ENCODE measurements at places on chromosomes 1 and 21.
A peak's percentile ranks its signal among the peaks of the same experiment; 100 is the strongest.

GRCh38 chr1:39104158-39105060 is 78.3 kb downstream of the NDUFS5 start:
- DNase-seq: no peak

- no peak for DNase-seq
Observed at GRCh38 chr1:183674886-183675285, 21.8 kb upstream of the APOBEC4 start.

DNA sequence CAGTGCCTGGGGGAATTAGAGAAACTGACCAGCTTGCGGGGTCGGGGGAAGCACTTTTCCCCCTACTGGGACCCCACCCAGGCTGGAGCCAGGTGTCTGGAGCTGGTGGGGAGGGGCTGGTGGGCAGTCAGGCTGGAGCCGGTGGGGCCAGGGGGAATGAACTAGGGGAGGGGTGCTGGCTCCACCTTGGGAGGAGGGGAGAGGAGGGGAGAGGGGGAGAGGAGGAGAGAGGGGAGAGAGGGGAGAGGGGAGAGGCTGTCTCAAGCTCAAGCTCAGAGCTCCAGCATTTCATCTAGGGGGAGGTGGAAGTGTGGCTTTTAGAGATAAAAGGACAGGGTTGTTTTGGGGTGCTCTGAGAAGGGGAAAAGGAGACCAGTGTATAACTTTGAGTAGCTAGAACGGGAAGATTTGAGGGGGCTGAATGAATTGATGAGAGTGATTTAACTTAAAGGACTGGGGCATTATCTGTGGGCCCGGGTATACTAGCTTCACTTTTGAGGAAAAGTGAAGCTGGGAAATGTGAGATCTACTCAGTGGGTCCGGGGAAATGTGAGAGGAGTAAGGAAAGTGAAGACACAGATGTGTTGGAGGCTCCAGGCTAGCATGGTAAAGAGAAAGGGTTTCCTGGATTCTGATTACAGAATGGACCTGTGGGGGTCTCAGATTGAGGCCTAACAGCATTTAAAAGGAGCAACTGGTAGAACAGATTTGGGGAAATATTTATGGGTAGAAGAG is 2.8 kb downstream of the EFNA1 start:
- DNase-seq: no peak

DNA sequence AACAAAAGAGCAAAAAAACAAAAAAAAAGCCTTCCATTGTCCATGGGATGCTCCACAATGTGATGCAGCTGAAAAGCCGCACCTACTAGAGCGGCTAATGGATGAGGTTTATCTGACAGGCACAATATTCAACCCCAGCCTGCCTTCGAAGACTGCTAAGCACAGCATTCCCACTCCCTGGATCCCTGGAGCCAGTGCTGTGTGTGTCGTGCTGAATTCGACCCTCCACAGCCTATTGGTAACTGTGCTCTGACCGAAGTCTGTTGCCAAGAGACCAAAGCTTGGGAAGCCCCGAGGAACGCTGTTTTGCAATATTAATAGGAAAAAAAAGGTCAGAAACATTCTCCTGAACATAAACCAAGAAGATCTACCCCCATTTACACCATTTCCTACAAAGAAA is 57.2 kb upstream of the PUM1 start:
- no peak for DNase-seq

GRCh38 chr1:202107801-202108731 is 14.7 kb upstream of the GPR37L1 start:
- peak; percentile 43 for DNase-seq
